HCT116 (cell line): ENCODE measurements at places on chromosomes 6 and 20.
A peak's percentile ranks its signal among the peaks of the same experiment; 100 is the strongest.

DNA sequence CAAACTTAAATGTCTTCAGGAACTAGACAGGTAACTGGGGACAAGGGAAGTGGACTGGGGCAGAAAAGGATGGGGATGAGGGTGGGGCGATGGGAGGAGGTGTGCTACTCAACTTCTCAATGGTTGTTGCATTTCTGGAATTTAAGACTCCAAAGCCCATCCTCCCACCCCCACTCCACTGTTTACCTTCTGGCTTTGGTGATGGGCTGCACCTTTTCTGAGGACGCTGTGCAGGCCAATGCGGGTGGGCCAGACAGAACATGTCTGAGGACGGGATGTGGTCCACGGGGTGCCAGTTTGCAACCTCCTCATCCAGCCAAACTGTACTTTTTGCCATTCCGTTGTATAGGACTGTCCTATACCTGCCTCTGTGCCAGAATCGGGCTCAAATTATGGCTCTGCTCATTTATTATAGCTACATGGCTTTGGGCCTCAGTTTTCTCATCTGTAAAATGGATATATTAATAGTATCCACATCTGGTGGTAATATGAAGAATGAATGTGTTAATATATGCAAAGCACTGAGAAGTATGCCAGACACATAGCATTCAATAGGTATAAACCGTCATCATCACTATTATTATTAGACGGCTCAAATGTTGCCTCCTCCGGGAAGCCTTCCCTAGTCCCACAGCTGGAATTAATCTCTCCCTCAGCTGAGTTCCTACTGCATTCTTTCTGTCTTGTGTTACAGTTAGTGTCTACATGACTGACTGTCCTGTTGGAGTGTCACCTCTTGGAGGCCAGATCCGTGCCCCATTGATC lies 31.0 kb upstream of the VEGFA start:
- no peak for DNase-seq

- DNase-seq: no peak
Measured at GRCh38 chr20:63737945-63738686, 1.5 kb upstream of the SLC2A4RG start.

- DNase-seq: peak; percentile 22
Measured at GRCh38 chr6:43803783-43804549, 34.0 kb downstream of the VEGFA start.

GRCh38 chr6:11604836-11605506 lies 67.4 kb downstream of the TMEM170B start:
- no peak for DNase-seq

- DNase-seq: peak; percentile 45
Measured at GRCh38 chr6:138007014-138007472, 100.2 kb downstream of the PERP start.

- no peak for DNase-seq
Measured at GRCh38 chr6:112927641-112928320, 580.7 kb downstream of the RFPL4B start.

DNA sequence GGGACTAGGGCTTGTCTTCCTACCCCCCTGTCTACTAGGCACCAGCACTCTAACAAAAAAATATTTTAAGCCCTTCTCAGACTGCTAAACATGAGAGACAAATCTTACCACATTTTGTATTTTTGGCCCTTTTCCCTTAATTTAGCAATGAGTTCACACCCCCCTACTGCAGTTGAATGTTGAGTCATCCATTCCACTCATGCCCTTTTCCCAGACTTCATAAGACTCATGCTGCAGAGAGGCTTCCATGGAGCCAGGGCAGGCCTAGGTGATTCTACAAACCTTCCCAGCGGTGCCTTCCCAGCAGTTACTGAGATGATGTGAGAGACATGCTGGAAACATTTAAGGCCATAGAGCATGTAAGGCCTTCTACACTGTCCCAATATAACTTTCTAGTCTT lies 53.9 kb downstream of the PXDC1 start:
- DNase-seq: no peak

GRCh38 chr6:90434094-90434493 lies 137.5 kb upstream of the BACH2 start:
- DNase-seq: no peak

GRCh38 chr6:2919401-2919800 lies 16.3 kb upstream of the SERPINB9 start:
- no peak for DNase-seq

DNA sequence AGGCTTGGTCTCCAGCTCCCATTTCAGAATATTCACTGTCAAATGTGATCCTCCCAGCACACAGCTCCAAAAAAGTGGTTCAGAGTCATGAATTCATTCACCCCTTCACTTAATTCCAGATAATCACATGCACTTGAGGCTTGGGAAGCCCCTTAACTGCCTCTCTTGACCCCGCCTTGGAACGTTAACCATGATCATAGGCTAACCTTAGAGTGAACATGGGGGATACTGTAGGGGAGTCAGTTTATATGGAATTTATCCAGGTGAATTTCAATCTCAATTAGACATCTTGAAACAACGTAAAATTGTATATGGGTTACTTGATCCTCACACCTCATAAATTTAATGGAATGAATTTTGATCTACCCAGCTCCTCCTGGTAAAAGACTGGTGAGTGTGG lies 346.8 kb upstream of the ARID1B start:
- DNase-seq: no peak

- DNase-seq: peak; percentile 52
Measured at GRCh38 chr20:59087829-59088433, 45.3 kb upstream of the PRELID3B start.
